ENCODE measurements at places on chromosomes 7 and 10.
A peak's percentile ranks its signal among the peaks of the same experiment; 100 is the strongest.

DNA sequence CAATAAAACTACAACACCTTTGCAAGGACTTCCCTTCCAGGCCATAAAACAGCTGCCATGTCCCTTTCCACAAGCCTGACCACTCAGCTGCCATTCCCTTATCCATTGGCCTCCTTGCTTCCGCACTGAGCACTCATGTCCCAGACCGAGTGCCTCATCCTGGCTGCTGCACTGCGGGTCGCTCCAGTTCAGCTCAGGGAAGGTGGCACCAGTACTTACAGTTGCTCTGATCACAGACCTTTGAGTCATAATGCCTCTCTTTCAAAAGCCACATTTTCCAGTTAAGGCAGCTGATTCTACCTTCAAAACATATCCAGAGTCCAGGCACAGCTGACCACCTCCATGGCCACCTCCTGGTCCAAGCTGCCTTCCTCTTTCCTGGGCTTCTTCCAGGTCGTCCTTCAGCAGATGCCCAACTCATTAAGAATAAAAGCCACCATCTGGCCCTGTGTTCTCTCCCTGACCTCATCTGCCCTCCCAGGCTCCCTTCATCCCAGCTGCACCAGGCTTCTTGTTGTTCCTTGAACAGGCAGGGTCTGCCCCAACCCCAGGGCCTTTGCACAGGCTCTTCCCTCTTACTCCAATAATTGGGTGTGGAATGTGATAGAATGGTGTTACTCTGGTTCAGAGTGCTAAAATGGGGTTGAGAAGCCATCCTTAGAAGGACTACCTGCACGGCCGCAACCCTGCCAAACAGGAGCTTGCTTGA is 64.5 kb downstream of the RAMP3 start:
- DNase-seq = peak; percentile 75

DNA sequence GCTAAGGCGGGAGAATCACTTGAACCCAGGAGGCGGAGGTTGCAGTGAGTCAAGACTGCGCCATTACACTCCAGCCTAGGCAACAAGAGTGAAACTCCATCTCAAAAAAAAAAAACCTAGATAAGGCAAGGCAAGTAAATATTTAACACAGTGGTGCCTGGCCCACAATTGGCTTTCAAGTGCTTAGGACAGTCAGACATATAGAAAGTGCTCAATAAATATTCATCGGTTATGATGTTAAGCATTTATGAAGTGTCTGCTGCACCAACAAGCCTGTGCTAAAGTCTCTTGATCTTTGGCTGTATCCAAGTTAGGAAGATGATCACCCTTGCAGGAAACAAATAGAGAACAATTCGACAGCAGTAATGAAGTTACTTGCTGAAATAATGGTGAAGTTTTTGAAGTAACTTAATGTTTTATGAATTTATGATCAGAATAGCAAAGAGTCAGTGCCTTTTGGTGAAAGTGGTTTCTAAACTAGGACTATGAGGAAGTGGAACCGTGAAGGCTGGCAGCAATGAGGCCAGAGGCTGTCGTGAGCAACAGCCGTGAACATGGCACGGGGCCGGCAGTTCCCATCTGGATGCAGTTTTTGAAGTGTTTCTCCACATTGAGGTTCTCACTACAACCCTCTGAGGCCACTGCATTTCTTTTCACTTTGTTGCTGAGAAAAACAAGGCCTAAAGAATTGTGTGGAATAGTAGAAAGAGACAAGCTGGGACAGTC is 48.1 kb upstream of the GATA3 start:
- no peak for DNase-seq

DNA sequence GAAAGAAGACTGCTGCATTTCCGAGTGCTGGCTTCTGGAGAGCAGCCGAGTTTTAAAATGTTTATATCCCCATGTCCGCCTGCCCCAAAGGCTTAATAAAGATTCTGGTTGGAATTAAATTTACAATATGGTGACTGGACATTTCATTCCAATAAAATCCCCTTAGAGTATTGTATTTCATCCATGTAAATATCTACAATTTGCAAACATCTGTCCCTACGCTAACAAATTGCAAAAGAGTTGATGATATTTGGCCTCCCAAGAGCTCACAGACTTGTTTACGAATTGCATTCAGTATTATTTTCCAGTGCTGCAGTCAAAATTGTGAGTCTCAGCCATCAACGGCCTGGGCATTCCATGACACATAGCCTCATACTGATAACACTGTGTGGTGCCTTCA is 50.1 kb downstream of the PLEKHS1 start:
- DNase-seq = no peak

DNA sequence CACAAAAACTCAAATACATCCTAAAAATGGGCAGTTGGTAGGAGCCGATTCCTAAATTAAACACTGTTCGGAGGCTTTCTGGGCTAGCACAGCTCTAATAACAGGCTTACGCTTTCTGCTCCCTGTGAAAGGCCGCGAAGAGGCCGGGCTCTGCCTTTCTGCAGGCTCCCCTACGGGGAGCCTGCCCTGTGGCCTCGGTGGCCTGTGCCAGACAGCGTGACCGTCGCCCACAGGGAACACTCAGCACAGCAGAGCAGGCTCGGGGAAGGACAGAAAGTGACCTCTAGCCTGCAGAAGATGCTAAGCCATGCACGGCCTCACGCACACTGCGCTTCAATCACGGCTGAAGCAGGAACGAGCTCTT is 64.2 kb downstream of the DIP2C start:
- DNase-seq = no peak

GRCh38 chr7:23713285-23714149 is 3.5 kb downstream of the STK31 start:
- no peak for DNase-seq

- DNase-seq = no peak
These were observed 80.1 kb upstream of the AUTS2 start for GRCh38 chr7:69517985-69518704.

DNA sequence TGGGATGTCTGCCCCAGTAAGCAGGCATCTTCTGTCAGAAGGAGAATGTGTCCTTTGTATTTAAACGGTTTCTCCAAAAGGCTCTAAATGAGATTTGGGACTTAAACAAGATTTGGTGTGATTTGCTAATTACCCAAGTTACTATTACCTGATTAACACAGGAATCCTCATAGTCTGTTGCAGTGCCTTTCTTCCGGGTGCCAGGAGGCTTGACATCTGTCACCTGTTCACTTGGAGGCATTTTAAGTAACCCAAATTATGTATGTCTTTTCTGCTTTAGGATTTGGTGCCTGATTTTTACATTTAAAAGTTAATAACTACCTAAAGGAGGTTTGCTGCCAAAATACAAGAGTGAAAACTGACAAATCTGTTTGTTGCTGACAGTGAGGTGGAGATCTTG is 587.9 kb upstream of the GALNT17 start:
- no peak for DNase-seq

DNA sequence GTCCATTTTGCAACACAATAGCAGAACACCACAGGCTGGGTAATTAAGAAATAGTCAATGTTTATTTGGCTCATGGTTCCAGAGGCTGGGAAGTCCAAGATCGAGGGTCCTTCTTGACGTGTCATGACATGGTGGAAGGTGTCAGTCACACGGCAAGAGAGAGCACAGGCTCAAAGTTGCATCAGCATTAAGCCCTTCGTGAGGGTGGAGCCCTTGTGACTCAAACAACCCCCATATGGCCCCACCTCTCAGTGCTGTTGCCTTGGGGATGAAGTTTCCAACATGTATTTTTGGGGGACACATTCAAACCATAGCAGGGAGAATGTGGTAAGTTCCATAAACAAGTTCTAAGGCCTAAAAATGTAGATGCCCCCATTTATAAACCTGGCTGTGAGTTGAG is 24.6 kb upstream of the GTPBP4 start:
- no peak for DNase-seq

DNA sequence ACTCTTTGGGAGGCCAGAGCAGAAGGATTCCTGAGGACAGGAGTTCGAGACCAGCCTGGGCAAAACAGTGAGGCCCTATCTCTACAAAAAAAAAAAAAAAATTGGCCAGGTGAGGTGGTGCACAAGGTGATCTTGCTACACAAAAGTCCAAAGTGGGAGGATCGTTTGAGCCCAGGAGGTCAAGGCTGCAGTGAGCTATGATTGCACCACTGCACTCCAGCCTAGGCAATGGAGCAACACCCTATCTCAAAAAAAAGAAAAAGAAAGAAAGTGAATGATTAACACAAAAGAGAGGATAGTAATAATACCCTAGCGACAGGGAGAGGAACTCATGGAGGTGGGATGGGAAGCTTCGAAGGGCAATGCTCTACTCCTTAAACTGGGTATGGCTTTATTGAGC is 30.4 kb downstream of the TMEM176B start:
- DNase-seq = no peak

- no peak for DNase-seq
These were observed 139.0 kb downstream of the MGMT start for GRCh38 chr10:129605986-129606518.

- DNase-seq = no peak
These were observed 162.2 kb upstream of the TNS3 start for GRCh38 chr7:47743965-47744591.

- no peak for DNase-seq
These were observed 112.2 kb upstream of the RAB18 start for GRCh38 chr10:27391916-27392315.

DNA sequence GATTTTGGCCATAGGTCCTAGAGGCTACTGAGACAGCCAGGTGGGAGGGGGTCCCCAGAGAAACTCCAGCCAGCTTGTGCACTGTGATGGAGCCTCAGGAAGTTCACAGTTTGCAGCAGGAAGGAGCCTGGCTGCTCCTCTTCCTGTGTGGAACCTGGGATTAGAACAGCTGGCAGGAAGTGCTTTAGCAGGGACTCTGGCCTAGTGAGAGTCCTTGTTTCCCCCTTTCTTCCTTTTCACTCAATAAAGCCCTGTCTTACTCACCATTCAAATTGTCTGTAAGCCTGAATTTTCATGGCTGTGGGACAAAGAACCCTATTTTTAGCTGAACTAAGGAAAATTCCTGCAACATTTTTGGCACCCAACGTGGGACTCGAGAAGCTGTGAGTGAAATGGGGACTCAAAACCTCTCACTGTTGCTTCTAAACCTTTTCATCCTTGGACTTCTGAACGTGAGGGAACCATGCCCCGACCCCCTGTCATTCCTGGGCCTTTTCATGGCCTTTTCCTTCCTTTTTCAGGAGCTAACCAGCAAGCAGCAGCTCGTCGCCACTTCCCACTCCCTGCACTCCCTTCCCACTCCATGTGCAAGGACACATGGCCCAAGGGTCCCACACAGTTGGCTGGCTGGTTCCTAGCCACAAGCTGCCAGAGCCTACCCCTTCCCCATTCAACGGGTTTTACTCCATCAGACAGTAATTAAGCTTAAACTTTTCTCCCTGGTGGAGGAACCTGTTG is 32.8 kb upstream of the SORCS3 start:
- DNase-seq = no peak

DNA sequence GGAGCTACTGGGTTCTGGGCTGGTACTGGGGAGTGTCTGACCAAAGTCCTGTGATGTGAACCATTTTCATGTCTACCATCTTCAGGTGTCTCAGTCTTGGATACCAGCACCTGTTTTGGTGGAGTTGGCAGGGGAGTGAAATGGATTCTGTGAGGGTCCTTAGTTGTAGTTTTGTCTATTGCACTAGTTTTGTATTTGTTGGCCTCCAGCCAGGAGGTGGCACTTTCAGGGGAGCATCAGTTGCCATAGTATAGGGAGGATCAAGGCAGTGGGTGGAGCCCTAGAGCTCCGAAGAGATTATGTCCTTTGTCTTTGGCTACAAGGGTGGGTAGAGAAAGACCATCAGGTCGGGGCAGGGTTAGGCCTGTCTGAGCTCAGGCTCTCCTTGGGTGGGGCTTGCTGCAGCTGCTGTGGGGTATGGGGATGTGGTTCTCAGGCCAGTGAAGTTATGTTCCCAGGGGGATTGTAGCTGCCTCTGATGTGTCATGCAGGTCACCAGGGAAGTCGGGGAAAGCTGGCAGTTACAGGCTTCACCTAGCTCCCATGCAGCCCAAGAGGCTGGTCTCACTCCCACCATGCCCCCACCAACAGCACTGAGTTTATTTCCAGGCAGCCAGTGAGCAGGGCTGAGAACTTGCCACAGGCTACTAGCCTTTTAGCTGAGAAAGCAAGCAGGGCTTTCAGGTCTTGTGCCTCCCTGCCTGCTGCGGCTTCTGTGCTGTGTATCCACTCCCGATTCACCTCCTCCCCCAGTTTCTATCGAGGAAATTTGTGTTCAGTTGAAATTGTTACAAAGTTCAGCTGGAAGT is 153.1 kb downstream of the ZNF365 start:
- DNase-seq = no peak

DNA sequence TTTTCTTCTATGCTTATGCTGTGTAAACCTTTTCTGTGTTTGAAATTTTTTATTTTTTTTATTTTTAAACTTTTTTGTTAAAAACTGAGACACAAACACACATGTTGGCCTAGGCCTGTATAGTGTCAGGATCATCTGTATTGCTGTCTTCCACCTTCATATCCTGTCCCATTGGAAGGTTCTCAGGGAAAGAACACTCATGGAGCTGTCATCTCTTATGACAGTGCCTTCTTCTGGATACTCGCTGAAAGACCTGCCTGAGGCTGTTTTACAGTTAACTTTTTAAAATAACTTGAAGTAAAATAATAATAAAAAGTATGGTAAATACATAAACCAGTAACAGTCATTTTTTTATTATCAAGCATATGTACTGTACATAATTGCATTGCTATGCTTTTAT is 34.1 kb downstream of the CREM start:
- DNase-seq = no peak

DNA sequence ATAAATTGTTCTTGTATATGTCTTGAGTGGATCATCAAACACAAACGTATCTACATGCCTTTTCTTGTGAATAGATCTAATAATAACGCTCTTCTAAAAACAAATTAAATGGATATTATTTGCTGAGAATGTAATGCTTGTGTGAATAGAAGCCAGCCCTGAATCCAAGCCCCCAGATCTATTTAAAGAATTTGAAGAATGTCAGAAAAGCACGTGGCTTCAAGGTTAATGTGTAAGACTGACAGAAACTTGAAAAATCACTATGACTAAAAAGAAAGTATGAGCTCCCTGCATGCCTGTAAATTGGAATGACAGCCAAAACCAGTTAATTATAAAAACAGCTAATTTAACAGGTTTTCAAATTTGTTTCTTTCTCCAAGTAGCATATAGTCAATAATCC is 43.2 kb upstream of the ATRNL1 start:
- DNase-seq = no peak

DNA sequence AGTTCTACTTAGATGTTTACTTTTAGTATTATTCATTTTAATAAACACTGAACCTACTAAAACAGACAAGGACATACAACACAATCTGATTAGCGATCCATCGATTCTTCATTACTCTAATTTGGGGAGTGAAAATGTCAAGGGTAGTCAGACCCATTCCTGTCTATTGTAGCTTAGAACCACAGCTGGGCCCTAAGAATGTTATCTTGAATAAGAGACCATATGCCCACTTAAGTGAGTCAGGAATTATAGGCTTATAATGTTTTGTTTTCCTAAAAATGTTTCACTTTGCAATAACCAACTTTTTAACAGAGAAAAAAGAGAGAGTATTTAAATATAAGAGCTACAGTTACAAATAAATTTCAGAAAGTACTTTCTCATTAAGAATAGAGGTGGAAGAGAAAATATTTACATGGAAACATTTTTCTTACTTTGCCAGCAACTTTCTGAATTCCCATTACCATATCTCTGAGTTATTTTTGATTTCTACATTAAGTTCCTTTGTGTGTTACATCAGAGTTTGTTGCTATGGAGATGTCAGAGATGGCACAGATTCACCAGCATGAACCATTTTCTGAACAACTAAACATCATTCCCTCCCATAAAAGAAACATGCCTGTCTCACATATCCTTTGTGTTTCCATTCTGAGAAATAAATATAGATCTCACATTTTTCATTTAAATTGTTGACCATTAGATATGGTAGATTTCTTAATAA is 75.4 kb upstream of the SLC13A1 start:
- DNase-seq = no peak

Data from DMS 273 treated with DMSO at 0.1 percent for 48 hours (cell line).